HEK293T (cell line): ENCODE measurements at places on chromosomes 5 and 9.

GRCh38 chr9:16417749-16418148, 452.7 kb downstream of the BNC2 start:
- DNase-seq = no peak

- no peak for DNase-seq
Measured at GRCh38 chr9:84238652-84239051, 101.9 kb downstream of the SLC28A3 start.

DNA sequence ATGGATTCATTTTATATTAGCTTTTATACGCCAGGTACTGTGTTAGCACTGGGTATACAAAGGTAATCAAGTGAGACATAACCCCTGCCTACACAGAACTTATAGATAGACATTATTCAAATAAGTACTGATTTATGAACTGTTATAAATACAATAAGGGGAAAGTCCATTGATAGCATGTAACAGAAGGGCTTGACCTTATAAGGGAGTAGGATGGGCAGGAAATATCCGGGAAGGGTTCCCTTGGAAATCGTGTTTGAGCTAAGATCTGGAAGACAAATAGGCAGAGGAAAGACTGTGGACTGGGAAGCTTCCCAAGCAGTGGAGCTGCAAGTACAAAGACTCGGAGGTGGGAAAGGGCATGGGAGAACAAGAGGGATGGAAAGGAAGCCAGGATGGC, 111.5 kb downstream of the WDR41 start:
- DNase-seq = no peak

DNA sequence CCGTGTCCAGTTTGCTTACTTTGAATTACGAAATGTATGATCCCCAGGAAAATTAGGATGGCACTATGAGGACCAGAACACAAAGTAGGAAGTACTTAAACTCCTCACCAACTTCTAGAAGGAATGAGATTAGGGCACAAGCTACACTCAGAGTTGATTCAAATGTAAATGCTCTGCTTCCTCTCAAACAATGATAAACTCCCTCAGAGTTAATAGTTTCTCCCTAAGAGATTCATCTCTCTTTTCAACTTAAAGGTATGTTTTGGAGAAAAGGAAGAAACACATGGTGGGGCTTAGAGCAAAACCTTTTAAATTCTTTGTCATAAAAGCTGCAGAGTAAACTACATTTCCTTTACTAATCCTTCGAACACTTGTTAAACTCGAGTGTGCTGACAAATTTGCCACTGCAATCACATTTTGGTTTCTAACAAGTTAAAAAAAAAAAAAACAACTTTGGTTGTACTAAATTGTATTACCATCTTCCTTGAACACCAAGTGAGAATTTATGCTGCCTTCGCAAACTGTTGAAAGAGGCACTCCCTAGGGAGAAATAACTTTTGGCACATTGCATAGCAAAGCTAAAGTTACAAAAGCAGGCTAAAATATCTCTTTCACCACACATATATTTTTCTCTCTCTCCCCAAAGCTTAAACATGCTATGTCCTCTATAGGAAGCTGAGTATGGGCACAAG, 66.6 kb downstream of the DENND1A start:
- no peak for DNase-seq

DNA sequence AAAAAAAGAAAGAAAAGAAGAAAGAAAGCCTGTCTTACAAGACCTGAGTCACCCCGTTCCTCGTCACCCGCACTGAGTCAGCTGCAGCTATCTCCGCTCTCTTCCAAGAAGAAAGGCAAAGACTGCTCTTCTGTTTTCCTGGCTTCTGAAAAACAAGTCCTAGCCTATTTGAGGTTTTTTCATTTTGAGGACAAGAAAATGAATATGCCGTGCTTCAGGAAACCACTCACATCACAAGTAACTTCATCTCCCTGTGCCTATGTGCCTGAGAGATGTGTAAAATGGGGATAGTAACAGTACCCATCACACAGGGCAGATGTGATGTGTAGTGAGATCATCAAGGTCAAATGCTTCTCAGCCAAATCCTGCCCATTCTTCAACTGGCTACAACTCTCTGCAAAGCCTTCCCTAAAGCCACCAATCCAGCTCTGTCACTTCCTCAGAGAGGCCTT, 78.4 kb downstream of the GLDC start:
- no peak for DNase-seq

DNA sequence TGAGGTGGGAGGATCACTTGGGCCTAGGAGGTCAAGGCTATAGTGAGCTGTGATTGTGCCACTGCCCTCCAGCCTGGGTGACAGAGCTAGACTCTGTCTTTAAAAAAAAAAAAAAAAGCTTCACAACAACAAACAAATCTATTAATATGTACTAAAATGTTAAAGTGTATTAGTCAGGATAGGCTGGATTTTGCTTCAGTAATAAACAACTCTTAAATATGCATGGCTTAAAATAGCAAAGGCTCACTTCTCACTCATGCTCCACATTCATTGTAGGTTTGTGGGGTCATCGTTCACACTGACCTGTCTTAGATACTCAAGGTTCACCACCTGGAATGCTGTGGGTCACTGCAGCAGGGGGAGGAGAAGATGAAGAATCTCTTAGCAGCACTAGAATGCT, 33.8 kb upstream of the COL15A1 start:
- no peak for DNase-seq

- DNase-seq = no peak
Measured at GRCh38 chr5:117246424-117246823, 671.8 kb upstream of the SEMA6A start.

DNA sequence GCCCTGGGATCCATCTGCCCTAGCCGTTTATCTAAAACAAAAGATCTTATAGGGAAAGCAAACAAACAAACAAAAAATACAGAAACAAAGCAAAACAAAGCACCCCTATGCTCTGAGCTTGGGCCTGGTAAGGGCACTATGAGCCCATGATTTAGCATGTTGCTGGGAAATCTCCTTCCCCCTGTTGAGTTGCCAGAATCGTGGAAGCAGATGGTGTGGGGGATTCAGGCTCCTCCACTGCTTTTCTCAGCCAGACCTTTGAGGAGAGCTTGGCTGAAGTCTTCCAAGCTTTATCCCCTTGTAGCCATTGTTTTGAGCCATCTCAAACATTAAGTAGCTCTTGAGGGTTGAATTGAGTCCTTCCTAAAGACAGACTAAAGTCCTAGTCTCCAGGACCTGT, 29.9 kb downstream of the TMC1 start:
- no peak for DNase-seq

GRCh38 chr5:12647613-12648012, 743.4 kb upstream of the CTNND2 start:
- DNase-seq = no peak
